Activated naive CD8-positive, alpha-beta T cell treated with anti-CD3 and anti-CD28 coated beads for 36 hours (primary cell): ENCODE measurements at places on chromosomes 7 and 10. TPM values are rescaled to one million over a fixed set of nuclear protein-coding genes. Genes with fewer than 3 reads are reported as not detected.

Gene GNAT3
- not detected for total RNA-seq

Gene CALCR
- not detected for total RNA-seq

Gene NANOS1
- total RNA-seq: 0.16 TPM

Gene GDF10
- 4.1 TPM for total RNA-seq

DNA sequence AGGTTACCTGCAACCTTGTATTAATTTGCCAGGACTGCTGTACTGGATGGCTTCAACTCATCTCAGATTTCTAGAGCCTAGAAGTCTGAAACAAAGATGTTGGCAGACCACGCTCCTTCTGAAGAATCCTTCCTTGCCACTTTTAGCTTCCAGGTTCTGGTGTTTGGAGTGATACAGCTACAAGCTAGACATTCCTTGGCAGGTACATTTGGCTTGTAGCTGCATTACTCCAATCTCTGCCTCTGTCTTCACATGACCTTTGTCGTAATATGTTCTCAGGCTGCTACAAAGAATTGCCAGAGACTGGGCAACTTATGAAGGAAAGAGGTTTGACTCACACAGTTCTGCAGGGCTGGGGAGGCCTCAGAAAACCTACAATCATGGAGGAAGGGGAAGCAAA lies 146.3 kb downstream of the GALNT17 start:
- no peak for DNase-seq

DNA sequence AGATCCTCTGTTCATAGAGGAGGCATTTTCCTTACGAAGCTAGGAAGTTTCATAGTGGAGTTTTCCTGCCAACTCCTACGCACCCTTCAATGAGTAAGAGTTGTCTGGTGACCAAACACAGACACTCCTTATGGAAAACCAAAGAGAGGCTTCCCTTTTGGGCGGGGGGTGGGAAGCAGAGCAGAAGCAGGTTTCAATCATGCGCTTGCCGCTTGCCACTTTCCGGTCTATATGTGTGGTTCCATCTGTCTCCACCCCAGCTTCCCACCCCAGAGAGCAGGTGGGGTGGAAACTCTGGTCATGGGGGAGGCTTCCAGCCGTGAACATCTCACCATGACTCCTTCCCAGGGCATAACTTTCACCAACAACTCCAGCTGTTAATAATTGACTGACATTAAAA lies 68.8 kb upstream of the GRB10 start:
- DNase-seq: no peak

Gene ZNF487
- total RNA-seq: 2.4 TPM
